ENCODE measurements at places on chromosomes 3 and 15.

DNA sequence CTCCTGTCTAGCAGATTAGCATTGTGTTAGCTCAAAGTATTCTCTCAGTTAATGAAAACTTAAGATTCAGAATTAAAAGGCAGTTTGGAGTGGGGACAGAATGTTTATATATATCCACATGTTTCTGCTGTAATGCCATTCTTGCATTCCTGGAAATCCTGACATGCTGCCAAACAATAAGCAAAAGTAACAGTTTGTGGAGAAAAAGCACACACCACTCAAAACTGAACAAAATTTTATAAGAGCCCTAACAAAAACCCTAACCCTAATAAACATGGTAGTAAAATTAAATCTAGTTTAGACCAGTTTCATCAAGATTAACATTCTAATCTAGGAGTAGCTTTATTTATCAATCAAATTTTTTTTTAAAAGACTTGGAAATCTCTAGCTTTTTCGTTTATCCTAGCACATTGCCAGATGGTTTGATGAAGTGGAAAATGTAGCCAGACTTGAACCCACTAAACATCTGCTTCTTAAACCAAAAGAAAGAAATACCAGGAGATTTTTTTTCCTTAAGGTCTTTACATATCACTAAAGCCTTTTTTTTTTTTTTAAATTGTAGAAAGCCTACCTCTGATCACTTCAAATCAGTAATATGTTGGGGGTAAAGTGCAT is 3.7 kb downstream of the TCAIM start:
- no peak for DNase-seq

DNA sequence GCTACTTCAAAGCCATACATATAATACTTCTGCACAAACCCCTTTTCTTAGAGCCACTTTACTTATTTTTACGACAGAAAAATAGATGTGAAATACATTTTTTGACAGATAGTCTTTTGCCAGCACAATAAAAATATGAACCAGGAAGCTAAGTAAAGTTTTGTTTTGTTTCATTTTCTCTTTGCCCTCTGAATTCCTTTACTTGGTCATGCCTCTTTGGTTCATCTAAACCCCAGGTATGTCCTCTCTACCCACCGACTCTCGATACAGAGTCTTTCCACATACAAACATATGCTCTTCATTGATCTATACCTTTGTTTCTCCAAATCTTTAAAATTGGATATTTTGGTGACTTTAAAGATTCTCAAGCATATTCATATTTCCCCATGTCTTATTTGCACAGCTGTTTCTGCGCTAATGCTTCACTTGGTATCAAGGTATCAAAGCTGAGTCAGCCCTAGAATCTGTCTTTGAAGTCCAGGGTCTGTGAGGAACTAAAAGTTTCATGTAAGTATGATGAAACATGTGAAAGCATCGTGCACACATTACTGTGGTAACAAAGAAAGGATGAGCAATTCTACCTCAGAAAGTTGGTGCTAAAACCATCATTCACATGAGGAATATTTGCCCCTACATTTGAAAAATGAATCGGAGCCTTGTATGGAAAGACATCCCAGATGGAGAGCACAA is 845.4 kb downstream of the NAALADL2 start:
- no peak for DNase-seq

DNA sequence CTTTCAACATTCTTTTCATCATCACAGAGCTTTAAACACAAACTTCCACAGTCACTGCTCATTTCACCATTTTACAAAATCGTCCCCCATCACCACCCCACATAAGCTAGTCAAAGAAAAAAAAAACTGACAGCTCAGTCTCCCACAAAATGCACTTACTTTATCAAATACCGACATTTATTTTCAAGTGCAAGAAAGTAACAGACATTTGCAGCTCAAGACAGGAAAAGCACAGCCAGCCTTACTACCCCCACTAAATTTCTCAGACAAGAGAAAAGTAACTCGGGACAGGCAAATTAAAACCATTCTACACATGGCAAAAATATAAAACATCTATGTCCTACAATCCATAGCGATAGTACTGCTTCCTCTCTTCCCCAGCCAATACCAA is 402.4 kb downstream of the SHQ1 start:
- DNase-seq, result no peak

DNA sequence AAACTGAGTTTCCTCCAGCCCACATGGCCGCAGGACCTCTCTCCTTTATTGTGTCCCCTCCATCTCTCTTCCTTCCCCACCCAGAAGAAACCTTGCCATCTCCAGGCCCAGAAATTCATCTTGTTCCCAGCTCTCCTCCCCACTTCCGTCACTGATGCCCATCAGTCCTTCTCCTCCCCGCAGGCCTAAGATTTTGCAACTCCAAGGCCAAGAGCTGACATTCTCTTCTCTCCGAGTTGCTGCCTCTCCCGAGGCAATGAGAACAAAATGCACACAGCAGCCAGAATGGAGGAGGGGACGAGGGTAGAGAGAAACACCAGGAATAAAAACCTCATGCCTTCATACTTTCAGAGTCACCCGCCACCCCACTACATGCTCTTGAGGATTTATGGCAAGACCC is 526.5 kb upstream of the PROK2 start:
- no peak for DNase-seq

- no peak for DNase-seq
Measured at GRCh38 chr15:101169495-101170071, 82.3 kb downstream of the CHSY1 start.

- no peak for DNase-seq
Measured at GRCh38 chr3:133197619-133198018, 159.4 kb downstream of the TMEM108 start.

- DNase-seq, result no peak
Measured at GRCh38 chr3:124671106-124671505, 59.1 kb upstream of the UMPS start.

DNA sequence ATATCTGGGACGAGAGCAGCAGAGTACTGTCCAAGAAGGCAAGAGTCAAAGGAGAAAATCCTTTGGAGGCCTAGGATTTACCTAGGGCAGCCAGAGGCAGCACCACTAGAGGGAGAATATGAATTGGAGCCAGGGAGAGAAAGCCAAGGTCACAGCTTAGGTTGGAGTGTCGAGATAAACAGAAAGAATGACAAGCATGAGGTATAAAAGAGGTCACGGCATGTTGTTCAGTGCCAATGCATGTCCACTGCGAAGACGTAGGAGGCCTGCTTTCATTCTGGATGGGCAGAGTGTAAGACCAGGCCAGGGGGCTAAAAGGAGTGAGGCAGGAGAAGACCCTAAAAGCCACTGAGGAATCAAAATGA is 47.2 kb downstream of the THBS1 start:
- DNase-seq, result no peak

GRCh38 chr3:29168696-29169095 is 112.2 kb upstream of the RBMS3 start:
- no peak for DNase-seq
